ENCODE measurements at places on chromosomes 11 and 22.
A peak's percentile ranks its signal among the peaks of the same experiment; 100 is the strongest.

DNA sequence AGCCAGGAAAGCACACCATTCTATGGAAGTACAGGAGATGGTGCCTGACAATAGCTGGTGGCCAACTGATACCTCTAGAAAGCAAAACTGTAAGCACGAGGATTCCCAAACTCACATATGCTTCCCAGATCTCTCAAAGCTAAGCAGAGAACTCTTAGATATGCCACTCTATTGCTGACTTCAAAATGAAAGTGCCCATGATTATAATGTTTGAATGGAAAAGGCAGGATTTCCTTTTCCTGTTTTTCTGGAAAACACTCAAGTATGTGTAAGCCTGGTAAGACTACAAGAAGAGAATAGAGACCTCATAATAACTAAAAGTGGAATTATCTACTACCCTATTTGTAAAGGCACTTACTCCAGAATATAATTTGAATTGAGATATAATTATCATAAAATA lies 2.6 kb upstream of the CARD18 start:
- DNase-seq: no peak

GRCh38 chr11:78291503-78292108 lies 102.9 kb downstream of the USP35 start:
- DNase-seq: no peak

- DNase-seq: peak; percentile 85
Observed at GRCh38 chr11:64996710-64997380, at the start of gene BATF2. TSS of gene BATF2 (minus strand) at chr11:64996971. CDS start at chr11:64996914, 57 bp downstream.

DNA sequence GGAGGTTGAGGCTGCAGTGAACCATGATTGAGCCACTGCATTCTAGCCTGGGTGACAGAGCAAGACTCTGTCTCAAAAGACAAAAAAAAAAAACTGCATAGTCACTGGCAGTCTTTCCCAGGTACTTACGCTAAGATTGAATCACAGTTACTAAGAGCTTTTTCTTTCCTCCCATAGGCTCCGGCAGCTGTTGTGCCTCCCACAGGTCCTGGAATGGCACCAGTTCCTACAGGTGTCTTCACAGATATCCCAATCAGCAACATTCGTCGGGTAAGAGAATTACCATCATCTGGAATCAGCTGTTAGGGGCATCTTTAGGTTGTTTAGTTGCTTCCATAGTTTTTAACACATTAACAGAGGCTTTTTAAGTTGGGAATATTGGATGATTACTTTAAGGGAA lies 19.8 kb downstream of the DLAT start:
- no peak for DNase-seq

GRCh38 chr11:129967996-129968395 lies 34.6 kb downstream of the PRDM10 start:
- DNase-seq: no peak

DNA sequence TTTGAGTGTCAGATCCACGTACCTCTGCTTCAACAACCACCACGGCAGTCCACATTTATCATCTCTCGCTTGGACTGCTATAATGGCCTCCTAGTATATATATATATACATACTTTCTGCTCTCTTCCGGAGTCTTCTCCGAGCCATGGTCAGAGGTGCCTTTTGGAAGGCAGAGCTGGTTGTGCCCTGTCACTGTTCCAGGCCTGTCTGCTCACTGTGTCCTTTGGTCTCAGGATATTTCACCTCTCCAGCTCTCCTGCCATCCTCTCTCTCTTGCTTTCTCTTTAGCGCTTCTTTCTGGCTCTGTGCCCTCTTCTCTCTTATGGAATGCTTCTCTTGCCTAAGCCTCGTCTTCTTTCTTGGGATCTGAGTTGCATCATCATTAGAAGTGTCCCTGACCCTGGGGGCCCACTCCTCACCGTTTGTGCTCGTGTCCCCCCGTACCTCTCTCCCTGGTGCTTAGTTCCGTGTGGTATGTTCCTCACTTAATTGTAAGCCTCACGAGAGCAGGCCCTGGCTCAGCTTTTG lies 86.1 kb upstream of the RASSF10 start:
- DNase-seq: no peak

DNA sequence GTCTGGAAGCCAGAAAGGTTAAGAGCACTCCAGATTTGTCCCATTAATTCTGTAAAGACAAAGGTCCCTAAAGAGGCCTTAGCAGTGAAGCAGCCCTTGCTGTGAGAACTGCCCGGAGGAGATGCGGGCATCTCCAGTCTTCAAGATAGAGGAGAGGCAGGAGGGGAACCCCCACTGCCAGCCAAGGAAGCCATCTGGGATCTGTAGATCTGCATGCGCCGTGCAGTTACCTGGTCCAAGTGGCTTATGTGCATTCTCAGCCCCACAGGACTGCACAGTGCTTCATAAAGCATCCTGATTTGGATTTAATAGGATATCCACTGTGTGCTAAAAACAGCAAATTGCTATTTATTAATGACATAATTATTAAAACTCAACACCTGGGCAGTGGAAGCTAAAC lies 834.6 kb downstream of the NTM start:
- no peak for DNase-seq

DNA sequence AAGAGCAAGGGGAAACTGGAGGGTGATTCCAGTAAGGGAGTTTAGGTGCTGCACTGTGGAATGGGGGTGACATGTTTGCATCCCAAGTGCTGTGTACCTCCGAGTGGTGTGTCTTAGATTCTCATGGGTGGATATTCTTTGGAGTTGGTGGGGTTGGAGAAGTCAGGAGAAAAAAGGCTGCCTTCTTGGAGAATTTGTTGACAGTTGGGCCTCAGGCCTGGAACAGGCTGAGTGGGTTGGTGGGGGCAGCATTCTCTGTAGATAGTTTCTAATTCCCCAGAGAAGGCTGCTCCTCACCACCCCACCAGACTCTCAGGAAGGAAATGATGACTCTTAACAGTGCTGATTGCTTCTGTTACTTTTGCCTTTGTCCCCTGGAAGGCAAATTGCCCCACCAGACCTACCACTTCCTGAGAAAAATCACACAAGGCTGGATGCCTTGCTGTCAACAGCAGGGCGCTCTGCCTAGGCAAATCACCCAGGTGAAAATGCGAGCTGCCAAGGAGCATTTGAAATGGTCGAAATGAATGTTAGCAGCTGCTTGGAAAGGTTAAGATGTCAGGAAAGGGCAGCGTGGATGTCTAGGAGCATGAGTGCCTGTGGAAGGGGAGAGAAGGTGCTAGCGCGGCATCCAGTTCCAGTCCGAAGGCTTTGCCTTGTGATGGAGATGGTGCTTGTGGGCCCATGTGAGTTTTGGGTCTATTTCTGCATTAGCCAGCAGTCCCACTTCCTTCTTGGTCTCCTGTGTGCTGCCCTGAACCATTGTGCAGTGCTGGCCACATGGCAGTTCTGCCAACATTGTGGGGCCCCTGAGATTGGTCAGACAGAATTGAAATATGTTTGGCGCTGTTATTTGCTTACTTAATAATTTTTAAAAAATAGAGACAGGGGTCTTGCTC lies 29.7 kb upstream of the SORL1-AS1 start:
- no peak for DNase-seq

DNA sequence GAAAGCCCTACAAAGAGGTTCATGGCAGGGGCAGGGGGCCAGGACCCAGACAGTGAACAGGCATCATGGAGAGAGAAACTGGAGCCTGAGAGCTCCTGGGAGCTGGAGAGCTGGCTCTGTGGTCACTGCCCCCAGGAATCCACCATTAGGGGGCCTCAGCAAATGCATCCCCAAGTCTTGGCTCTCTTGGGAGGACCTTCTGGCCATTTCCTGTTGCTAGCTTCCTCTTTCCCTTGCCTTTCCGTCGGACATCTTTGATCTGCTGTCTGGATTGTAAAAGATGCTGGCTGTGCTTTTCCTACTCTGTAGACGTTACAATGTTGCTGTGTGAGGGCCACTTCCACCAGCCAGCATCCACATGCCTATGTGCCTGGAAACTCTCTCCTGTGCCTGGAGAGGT lies 7.1 kb upstream of the CRYBB2 start:
- no peak for DNase-seq

- no peak for DNase-seq
Observed at GRCh38 chr11:19868281-19868821, 155.7 kb downstream of the NAV2 start.

- no peak for DNase-seq
Observed at GRCh38 chr11:119175493-119176077, 7.1 kb downstream of the NLRX1 start.

DNA sequence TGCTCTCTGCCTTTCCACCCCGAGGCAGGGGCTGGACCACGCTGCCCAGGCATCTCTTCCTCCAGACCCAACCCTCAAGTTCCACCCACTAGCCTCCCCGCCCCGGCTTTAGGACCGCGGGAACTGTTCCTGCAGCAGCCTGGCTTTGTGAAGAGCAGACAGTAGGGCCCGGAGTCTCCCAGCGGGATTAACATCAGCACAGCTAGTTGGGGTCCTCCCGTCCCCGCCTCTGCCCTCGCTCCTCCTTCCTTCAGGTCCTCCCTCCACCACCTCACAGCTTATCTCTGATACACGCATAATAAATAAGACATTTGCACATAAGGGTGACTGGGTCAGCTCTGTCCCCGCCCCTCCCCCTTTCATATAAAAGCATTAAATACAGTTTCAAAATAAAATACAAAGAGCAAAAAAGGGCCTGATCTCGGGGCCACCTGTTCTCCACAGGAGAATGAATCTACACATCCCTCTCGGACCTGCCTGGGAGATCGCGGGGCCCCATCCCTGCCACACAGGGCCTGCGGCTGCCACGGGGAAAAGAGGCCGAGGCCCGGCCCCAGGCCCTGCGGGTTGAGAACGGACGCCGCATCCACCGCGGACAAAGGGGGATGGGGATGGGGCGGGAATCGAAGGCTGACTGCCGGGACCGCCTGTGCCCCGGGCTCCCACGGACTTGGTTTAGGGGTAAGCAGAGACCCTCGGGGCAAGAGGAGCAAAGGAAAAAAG lies 6.5 kb downstream of the ZFTA start:
- DNase-seq: peak; percentile 47

- no peak for DNase-seq
Observed at GRCh38 chr11:107446822-107447431, 10.7 kb downstream of the CWF19L2 start.

GRCh38 chr22:41003066-41003465 lies 51.9 kb downstream of the RBX1 start:
- no peak for DNase-seq

GRCh38 chr22:49042066-49042465 lies 785.6 kb downstream of the BRD1 start:
- DNase-seq: no peak

GRCh38 chr22:49300951-49301397 lies 526.7 kb downstream of the BRD1 start:
- peak; percentile 5 for DNase-seq

DNA sequence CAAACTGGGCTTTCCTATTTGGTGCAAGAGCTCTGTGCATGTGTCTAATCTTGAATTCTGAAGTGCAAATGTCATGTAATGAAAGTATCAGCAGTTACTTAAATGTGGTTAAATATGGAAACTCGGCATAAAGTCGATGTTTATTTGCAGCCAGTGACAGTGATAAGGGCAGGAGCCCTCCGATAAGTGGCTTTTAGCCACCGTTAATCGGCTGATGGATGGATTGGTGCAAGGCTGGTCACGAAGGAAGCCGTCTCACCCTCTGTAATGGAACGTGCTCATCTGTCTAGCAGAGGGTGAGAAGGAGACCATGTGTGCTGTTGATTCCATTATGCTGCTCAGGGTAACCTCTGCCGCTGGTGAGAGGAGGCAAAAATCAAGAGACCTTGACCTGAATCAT lies 121.8 kb upstream of the PAX6 start:
- no peak for DNase-seq

Measured in D341Med (cell line).